GM12864 (cell line): ENCODE measurements at places on chromosomes 12 and 14.

- DNase-seq = no peak
Measured at GRCh38 chr14:86852530-86852929, 1140.5 kb downstream of the GALC start.

DNA sequence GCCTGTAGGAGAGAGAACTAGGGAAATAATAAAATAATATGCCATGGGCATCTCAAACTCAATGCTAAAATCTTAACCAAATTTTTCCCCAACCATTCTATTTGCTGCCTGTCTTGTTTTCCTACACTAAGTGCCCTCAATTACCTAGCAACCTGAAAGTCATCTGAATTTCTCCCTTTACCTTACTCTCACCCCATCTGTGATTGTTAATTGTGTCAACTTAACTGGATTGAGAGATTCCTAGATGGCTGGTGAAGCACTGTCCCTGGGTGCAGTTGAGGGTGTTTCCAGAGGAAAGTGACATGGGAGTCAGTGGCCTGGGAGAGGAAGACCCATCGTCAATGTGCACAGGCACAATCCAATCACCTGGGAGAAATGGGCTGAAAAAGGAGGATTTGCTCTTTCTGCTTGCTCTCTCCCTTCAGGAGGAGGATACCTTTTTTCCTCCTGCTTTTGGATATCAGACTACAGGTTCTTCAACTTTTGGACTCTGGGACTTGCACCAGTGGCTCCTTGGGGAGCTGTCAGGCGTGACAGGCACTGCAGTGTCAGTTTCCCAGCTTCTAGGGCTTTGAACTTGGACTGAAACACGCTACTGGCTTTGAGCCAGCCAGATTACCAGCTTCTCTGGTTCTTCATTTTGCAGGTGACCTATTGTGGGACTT, 100.1 kb downstream of the PPP1R12A start:
- no peak for DNase-seq

GRCh38 chr14:90733139-90733808, 83.0 kb downstream of the TTC7B start:
- DNase-seq = no peak

DNA sequence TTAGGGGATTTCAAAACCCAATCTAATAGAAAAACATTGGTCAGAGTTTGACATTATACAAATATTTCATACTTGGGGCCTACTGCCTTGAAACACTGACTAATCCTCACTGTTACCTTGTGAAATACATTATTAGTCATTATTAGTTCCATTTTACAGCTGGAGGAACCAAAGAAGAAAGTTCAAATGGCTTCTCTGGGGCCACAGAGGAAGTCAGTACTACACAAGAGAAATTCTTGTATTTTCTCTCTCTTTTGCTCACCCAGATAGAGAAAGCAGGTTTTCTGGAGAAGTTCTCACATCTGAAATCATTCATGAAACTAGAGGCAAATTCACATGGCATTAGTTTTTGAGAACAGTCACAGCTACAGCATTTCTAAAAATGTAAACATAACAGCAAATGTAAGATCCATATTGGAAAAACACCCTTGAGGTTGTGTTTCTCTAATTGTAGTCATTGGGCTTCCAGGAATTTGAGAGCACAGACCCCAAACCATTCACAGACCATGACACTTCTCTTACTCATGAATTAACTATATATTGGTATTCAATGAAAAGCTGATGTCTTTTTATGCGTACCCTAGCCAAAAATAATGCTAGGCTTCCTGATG, 83.0 kb downstream of the LLPH start:
- DNase-seq = peak; percentile 69

DNA sequence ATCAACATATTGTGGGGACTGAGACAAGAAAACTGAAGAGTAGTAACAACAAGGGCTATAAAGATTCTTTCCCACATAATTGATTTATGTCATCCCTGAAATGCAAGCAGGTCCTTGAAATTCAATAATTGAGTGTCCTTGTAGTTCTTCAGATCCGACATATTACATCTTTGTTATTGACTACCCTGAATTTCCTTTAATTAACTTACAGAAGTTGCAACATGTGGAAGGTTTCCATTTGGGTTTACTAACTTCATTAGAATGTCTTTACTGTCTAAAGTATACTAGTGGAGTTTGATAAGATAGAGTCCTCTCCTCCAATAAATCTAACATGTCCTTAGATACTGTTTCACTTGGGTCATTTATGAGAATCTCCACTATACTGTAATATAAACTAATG, 951.8 kb downstream of the SLC6A15 start:
- no peak for DNase-seq

- DNase-seq = no peak
Measured at GRCh38 chr14:104930526-104931303, 6.0 kb downstream of the PLD4 start.

- no peak for DNase-seq
Measured at GRCh38 chr12:111597831-111598636, 1.1 kb downstream of the ATXN2 start.

GRCh38 chr12:127519779-127520178, 747.2 kb upstream of the TMEM132C start:
- no peak for DNase-seq

DNA sequence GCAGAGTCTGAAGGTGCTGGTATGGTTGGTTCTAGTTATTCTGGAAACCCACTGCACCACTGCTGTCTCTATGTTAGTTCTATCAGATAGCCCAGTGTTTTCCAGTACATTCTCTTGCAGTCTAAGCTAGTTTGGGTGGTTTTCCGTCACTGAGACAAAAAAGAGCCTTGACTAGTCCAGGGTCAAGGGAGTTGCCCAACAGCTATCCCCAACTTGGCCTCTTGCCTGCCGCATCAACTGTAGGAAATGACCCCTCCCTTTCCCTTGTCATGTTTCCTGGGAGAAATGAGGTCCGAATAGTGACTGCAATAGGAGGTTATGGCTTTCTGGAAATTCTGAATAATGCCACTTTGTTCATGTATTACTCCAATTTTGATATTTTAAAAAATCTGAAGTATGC, 160.4 kb downstream of the EFCAB11 start:
- DNase-seq = no peak

DNA sequence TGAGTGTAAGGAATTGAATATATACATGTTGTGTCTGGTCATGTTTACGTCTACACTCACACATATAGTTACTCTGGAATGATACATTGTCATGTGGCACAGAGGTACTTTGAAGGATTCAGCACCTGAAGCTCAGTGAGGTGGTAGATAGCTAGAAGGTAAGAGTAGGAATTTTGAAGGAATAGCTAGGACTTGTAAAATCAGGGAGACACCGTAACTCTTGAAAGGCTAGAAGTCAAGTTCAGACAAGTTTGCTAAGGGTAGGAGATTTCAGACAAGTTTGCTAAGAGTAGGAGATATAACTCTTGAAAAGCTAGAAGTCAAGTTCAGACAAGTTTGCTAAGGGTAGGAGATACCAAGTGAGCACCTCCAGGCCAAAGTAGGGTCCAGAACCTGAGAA, 14.0 kb upstream of the NRXN3 start:
- DNase-seq = no peak

GRCh38 chr14:24150061-24150460, 2.8 kb downstream of the RNF31 start:
- no peak for DNase-seq

GRCh38 chr14:82398256-82398655, 864.6 kb upstream of the SEL1L start:
- no peak for DNase-seq

- DNase-seq = no peak
Measured at GRCh38 chr12:56078931-56079722, 838 bp upstream of the ERBB3 start.

GRCh38 chr14:23523229-23524016, 28.1 kb downstream of the ZFHX2 start:
- no peak for DNase-seq

DNA sequence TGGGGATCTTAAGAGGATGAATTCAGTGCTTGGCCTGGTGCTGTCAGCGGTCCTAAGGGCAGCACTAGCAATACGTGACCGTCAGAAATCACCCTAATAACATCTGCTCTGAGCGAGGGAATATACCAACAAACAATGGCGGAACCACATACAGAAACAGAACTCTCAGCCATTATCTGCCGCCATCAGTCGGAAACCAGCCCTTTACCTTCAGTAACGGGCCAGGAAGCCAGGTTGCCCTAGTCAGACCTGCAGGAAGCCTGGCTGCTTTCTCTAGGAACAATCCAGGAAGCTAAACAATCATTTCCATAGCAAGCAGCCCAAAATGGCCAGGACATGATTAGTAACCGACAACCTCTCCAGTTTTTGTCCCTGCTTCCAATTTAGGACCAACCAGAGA, 5.6 kb downstream of the CDCA4 start:
- no peak for DNase-seq

GRCh38 chr12:75561921-75562320, 50.5 kb upstream of the KRR1 start:
- no peak for DNase-seq

DNA sequence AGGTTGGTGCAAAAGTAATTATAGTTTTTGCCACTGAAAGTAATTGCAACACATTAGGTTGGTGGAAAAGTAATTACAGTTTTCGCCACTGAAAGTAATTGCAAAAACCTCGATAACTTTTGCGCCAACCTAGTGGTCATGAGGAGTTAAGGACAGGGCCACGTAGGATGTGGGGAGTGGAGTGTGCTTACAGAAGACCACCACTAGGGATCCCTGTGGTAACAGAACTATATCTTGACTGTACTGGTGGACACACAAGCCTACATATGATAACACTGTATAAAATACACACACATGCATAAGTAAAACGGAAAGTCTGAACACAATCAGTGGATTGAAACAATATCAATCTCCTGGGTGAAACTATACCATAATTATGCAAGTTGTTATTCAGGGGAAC, 187.4 kb upstream of the ABCD2 start:
- DNase-seq = no peak

DNA sequence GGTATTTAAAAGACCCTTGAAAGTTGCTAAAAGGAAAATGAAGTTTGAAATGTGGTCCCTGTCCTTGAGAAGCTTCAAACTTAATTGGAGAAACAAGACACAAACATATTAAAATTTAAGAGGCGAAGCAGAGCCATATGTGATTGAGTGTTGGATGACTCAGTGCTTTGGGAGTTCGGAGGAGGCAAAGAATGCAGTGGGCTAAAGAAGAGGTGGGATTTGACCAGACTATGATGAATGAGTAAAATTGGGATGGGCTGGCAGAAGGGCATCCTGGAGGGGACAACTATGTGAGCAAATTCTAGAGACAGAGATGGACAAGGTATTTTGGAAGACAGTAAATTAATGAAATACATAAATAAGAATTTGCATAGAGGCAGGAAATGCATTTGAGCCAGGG, 358.6 kb downstream of the EGLN3 start:
- no peak for DNase-seq

GRCh38 chr12:76549131-76549530, 10.4 kb downstream of the OSBPL8 start:
- DNase-seq = no peak

GRCh38 chr12:92911339-92911738, 17.8 kb downstream of the EEA1 start:
- no peak for DNase-seq

GRCh38 chr14:67766035-67766680, 50.2 kb downstream of the ZFYVE26 start:
- DNase-seq = no peak

GRCh38 chr14:88421286-88421685, 35.8 kb downstream of the SPATA7 start:
- DNase-seq = no peak

GRCh38 chr12:121574025-121574424, 6.8 kb downstream of the KDM2B start:
- DNase-seq = no peak

- DNase-seq = no peak
Measured at GRCh38 chr12:17884581-17884980, 205.4 kb downstream of the RERGL start.

DNA sequence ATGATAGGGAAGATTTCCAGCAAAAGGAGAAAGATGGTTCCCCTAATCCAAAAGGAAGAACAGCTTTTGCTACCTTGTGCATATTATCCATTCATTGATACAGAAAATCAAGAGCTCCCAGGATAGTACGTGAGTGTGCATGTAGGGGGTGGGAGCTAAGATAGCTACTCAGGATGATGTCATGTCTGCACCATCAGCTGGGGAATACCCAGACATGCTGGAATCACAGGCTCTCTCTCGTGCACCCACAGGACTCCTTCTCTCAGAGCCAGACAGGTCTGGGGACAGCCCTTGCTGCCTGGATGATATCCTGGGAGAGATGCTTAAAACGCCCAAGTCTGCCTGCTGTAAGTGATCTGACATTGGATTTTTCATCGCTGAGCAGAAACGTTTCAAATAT, 38.9 kb downstream of the FOXN3 start:
- DNase-seq = no peak

DNA sequence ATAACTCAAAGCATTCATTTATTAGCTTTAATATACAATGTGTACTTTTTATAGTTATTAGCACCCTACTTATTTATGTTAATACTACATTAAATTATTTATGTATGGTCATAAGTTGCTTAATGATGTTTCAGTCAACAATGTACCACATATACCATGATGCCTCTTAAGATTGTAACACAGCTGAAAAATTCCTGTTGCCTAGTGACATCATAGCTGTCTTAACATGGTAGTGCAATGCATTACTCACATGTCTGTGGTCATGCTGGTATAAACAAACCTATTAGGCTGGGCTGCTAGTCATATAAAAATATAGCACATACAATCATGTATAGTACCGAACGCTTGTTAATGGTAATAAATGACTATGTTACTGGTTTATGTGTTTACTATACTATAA, 120.4 kb downstream of the ANO6 start:
- DNase-seq = no peak

- DNase-seq = no peak
Measured at GRCh38 chr14:85601246-85601645, 71.3 kb downstream of the FLRT2 start.

- no peak for DNase-seq
Measured at GRCh38 chr12:69000074-69000473, 67.1 kb upstream of the CPM start.

- DNase-seq = no peak
Measured at GRCh38 chr12:52214421-52214802, 18.6 kb upstream of the KRT7 start.

GRCh38 chr12:60308366-60308991, 712.6 kb downstream of the SLC16A7 start:
- DNase-seq = no peak

DNA sequence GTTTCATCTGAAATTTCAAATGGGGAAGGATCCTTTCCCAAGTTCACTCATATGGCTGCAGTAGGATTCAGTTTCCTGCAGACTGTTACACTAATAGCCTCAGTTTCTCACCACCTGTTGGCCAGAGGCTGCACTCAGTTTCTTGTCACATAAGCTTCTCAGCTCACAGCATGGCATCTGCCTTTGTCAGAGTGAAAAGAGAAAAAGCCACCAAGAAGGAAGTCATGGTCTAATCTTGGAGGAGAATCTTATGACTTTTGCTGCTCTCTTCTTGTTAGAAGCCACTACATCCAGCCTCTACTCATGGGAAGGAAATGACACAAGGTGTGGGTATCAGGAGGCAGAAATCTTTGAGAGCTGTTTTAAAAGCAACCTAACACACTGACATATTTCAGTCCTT, 39.4 kb upstream of the BTG1 start:
- peak; percentile 80 for DNase-seq

DNA sequence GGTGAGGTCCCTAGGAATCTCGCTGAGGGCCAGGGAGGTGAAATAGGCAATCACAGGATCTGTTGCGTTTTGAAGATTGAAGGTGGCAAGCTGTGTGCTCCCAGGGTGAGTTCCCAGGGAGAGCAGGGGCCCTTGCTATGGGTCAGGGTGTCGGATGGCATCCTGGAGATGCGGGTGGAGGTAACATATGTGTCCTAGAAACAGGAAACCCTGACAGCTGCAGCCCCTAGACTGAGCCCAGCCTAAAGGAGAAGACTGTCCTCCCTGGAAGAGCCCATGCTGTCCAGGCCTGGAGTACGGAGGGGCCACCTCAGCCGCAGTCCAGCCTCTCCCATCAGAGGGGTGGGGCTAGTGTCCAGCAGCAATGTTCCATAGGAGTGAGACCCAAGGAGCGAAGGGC, 194.2 kb downstream of the NTF3 start:
- DNase-seq = no peak
